Gastroesophageal sphincter (tissue), 4 donors: ENCODE measurements at places on chromosomes 4 and X.

DNA sequence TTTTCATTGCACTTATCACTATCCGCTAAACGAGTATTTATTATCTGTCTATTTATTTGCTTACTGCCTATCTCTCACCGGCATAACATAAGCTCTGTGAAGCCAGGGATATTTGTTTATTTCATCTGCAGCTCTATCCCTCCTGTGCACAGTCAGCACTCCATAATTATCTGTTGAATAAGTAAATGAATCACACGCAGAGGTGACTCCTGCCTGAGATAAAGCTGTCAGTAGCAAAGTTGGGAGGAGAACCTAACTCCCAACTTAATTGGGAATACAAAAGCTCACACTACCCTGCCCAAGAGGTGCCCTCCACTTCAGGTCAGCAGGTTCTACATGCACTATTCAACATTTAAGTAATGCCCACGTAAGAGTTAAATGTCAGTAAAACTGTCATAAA lies 85.7 kb downstream of the CORIN start:
- ATAC-seq, result no peak

DNA sequence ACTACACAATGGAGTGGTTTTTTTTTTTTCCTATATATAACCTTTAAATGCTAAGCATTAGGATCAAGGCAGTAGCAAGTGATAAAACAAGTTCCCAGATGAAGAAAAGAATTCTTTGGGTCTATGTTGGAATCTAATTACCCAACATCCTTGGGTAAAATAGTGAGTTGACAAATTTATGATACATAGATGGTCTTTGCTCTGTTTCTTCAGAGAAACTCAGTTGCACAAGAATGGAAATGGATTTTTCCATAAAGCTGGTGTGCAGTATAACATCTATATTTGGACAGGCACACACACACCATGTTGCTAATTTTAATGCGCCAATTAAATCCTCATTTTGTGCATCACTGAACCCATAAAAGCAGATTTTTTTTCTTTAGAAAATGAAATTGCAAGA lies 137.0 kb upstream of the MED14 start:
- ATAC-seq, result no peak

DNA sequence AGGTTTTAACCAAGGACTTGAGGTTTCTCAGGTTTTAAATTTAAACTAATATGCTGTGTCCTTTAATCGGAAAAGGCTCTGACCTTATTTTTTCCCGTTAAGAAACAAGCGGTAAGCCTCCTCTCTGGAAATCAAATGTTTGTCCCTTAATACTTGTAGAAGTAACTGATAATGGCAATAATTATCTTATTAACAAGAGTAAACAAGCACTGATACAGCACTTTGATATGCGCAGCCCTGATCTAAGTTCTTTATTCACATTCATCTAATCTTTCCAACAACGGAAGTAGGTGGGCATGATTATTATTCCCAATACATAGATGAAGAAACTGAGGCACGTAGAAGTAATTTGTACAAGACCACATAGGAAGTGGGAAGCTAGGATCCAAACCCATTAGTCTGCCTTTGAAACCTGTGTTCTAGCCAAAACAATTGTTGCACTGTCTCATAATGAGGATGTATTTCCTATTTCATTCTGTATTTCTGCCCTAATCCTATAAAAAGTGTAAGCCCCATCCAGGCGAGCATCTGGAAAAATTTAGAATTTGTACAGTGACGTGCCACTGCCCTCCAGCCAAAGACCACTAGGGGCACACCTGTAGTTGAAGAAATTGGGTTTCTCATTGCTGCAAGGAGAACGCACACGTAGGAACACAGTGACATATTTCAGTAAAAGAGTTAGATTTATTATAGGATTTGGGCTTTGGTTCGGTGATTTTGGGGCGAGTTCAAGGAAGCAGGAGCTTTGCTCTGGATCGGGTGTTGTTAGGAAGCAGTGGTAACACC lies 606 bp downstream of the CXorf58 start:
- ATAC-seq, result no peak

- no peak for ATAC-seq
These were observed 77.0 kb upstream of the ARMCX2 start for GRCh38 chrX:101736651-101737050.

DNA sequence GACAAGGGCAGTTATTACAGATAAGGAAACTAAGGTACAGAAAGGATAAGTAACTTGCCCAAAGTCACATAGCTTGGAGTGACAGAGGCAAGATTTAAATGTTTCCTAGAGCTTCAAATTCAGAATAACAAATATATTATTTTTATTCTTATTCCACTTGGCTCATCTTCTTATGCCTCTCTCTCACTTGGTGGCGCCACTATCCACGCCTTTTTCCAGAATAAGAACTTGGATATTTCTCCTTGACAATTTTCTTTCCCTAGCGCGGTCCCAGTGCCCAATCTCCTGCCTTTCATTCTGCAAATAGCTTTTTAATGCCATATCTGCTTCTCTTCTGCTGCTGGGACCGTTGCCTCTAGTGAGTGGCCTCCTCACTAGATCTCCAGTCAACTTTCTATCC lies 78.5 kb downstream of the MSN start:
- ATAC-seq, result no peak
